ENCODE measurements at places on chromosomes 2 and 18. TPM values are rescaled to one million over a fixed set of nuclear protein-coding genes. Genes with fewer than 3 reads are reported as not detected.

HAAO gene
- total RNA-seq, result not detected

IL1R2 gene
- 0.73 TPM for total RNA-seq

TXNL1 gene
- 67.4 TPM for total RNA-seq

ST8SIA3 gene
- not detected for total RNA-seq

POMC gene
- total RNA-seq, result not detected

RTTN gene
- total RNA-seq, result 6.3 TPM

HOXD3 gene
- 0.27 TPM for total RNA-seq

SLC9A4 gene
- total RNA-seq, result not detected

MEP1B gene
- total RNA-seq, result 0.27 TPM
